ENCODE measurements at places on chromosomes 16 and 17. TPM values are rescaled to one million over a fixed set of nuclear protein-coding genes. Genes with fewer than 3 reads are reported as not detected.

- no peak for DNase-seq
These were observed 14.1 kb upstream of the DNAI2 start for GRCh38 chr17:74259667-74260524.

DNA sequence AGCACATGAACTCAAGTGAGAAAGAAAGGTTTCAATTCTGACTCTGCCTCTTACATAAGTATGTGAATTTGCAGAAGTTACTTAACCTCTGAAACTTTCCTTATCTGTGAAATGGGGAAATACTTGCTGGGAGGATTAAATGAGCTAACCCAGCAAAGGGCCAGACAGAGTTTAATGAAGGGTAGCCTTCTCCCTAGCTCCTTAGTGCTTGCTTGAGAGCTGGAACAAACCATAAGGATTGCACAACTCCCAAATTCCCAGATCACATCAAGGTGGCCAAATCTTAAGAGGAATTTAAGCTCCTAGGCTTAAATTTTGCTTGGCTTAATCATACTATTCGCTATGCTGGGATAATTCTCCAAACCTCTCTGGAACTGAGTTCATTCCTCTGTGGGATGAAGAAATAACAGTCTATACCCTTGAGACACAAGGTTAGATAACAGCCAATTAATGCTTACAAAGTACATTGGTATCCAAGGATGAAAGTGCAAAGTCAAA is 11.8 kb upstream of the WSB1 start:
- no peak for DNase-seq

Gene CDH11
- 102 TPM for total RNA-seq

DNA sequence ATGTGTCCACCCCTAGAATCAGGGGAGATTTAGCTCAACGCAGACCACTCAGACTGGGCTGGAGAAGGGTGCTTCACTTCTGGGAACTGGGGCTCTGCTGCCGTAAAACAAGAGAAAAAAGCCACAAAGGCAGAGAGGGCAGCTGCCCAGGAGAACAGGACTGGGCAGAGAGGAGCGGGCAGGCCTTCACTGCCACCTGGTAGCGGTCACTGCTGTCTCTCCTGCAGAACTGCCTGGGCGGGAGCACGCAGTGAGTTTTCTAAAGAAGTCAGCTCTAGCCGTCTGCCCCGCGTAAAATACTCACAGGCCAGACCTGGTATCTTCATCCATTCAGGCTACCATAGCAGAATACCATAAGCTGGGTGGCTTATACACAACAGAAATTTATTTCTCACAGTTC is 103.8 kb downstream of the AMFR start:
- DNase-seq = no peak

DNA sequence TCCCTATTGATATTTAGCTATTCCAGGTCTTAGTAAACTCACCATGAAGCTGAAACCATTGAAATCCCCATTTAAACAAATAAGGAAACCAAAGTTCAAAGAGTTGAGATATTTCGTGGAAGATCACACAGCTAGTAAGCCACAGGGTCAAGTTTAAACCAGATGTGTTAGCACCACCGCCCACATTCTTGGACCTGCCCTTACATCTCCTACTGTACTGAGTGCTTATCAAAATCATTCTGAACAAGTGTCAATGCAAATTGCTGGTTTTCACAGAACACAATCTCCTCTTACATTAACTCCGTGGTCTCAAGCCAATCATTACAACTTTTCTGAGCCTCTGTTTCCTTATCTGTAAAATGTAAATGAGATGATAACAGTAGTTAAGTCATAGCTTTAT is 676.2 kb downstream of the CDH11 start:
- no peak for DNase-seq

All from skin of body (tissue), 3 donors.